DMS 273 treated with DMSO at 0.1 percent for 48 hours (cell line): ENCODE measurements at places on chromosomes 1 and 21.

- DNase-seq = no peak
Measured at GRCh38 chr1:76961181-76961819, 94.0 kb downstream of the ST6GALNAC5 start.

DNA sequence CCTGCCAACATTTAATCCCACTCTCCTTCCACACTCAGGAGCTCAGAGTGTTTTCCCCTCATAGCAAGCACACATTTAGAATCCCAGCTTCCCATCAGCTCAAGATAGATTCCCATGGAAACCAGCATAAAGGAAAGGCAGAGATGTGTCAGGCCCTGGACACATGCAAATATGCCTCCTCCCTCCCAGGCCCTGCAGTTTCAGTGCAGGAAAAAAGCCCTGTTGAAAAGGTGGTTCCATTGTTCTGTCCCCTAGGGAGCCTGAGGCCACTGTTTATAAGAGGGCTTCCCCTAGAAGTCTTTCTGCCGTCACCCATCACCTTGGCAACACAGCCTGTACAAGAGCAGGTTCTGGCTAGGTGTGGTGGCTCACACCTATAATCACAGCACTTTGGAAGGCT is 3.6 kb downstream of the CACNA1S start:
- DNase-seq = no peak

DNA sequence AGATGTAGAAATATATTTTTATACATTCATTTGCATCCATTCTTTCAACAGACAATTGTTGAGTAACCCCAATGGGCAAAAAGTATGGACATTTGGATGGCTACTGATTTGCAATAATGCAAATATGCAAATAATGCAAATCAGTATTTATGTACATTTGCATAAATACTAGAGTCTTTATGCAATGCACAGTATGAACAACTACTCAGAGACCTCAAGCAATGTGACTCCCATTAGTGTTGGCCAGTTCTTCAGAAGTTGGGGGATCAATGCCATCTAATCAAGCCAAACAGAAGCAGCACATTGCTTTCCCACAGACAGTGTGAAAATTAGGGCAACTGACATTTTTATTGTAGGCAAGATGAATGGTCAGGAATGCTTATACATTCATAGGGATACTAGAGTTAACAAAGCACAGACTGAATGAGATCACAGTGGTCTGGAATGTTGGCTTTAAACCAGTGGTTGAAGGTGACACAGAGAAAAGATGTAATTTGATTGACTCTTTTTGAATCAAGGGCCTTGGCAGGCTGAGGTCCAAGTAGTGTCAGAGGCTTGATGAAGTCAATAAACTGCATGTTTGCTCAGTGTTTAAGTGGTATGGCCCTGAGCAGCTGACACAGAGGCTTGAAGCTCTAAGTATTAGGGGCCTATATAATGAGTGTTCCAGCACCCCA is 256.6 kb downstream of the CTH start:
- DNase-seq = no peak

DNA sequence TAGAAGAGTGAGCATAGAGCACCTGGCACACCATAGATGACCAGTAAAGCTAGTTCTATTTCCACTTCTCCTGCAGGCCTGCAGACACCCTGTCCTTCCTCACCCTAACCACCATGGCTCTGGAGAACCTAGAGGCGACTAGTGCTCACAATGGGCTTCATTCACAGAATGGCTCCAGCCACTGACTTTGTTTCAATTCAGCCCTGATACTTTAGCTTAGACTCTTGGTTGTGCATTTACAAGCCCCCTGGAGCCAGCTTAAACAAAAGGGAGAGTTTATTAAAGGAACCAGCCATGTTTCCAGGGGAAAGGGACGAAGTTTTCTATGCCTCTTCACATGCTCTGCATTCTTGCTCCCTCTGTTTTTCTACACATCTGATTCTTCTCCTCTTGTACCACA is 123.7 kb downstream of the NAV1 start:
- no peak for DNase-seq

DNA sequence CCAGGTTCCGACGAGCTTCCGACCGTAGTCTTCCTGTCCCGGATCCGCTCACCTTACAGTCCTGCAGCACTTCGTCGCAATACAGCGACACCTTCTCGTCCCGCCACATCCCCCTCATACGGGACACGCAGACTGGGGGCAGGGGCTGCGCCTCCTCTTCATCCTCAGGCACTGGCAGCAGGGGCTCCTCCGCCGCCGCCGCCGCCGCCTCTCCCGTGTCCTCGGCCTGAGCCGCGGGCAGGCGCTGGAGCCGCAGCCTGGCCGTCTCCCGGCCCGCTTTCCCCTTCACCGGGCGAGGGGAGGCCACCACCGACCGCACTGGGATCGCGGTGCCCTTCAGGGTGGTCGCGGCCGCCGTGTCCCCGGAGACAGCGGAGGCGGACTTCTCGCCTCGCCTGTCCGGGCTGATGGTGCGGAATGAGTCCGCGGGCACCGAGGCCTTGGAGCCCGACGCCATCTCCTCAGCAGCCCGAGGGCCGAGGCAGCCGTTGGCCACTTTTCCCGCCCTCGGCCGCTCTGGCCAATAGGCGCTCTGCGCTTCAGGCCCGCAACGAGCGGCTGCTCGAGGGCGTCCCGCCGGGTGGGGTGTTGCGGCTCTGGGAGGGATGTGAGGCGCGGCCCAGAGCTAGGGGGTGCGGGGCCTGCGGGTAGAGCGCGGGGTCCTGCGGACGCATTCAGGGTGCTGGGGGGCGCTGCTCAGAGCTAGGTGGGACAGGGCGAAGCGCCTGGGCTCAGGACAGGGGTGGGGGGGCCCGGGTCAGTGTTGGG is at the start of gene SHCBP1L:
Gene SHCBP1L (minus strand): TSS at position 490 of the 768 bp plus-strand sequence. CDS start 33 bp downstream, at position 457.
- DNase-seq = no peak

DNA sequence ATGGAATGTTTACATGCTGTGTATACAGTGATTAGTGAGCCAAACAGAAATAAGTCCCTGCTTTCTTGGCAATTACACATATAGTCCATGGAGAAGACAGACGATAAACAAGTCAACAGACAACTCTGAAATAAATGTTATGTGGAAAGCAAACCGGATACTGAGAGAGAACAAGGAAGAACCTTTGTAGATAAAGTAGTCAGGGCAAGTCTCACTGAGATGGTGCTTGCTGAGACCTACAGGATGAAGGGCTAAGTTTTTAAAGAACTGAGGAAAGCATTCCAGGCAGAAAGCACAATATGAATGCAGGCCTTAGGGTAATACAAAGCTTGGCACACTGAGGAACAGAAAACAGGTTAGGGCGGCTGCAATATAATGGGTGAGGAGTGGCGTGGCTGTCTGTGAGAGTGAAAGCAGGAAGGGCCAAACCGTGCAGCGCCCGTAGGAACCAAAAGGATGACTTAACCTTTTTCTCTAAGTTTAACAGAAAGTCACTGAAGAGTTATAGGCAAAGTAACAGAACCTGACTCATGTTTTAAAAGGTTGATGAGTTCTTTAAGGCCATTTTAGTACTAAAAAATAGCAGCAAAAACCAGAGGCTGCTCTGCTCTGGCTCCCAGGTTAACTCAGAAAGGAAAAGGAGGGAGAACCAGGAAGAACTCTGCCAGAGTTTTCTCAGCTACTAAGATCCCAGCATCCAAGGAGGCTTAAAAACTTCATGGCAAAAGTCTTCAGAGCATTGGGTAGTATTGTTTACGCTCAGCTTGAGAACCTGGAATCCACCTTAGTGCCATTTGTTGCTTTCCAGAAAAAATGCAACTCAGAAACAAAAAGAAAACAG is 8.7 kb upstream of the TTF2 start:
- no peak for DNase-seq

GRCh38 chr1:65995336-65995735 is 202.6 kb downstream of the PDE4B start:
- DNase-seq = no peak

DNA sequence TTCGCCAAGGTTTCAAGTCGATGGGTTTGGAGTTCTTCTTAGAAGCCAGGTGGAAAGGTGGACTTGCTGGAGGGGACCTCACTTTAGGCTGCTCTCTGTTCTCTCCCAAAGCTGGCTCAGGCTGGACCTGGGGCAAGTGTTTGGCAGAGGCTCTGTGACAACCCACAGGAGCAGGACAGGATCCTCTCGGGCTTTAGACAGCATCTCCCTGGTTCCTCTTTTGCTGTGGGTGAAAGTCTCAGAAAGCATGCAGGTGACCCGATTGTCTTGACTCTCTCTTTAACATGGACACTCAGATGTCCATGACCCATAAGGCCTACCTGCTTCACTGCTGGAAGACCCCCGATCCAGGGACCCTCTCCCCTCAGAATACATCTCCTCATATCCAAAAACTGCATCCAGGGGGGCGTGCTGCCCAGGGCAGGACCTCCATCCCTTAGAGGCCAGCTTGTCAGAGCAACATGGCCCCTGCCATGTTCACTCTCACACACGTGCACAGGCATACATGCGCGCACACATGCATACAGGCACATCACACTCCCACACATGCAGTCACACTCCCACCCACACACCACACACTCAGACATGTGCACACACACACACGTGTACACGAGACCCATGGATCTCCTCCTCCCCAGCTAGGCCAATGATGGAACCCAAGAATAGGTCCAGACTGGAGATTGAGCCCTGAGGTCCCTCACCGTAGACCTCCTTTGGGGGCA is 21.3 kb downstream of the MRPL37 start:
- no peak for DNase-seq

DNA sequence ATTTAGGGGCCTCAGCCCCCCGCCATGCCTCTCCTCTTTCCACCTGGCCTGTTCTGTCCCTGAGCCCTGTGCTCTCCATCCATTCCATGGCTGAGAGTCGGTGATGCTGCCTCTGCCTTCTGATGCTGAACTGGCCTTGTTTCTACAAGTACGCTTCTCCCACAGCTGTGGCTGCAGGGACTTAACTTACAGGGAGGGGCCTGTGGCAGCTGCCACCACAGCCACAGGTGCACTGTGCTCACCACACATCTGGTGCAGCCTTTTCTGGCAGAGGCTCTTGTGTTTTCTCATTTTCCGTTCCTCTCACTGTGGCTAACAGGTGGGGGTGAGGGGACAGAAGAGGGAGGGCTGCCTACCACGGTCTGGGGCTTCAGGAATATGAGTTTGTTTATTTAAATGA is 4.2 kb downstream of the FMO1 start:
- no peak for DNase-seq

DNA sequence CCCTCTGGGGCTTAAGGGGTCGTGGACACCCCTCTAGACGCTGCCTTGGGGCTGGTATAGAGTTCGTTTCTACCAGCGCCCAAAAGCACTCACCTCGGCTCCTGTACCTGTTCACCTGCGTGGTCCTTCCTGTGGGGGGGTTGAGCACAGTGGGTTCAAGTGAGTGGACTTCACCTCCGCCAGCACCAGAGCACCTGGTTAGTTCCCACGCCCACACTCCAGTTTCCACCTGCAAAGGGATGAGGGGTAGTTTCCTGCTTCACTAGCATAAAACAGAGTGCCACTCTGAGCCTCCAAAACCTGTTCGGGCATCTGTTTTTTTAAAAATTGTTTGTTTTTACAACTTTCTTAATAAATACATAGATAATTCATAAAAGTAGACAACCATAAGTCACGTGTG is 64.5 kb upstream of the SIPA1L2 start:
- no peak for DNase-seq

DNA sequence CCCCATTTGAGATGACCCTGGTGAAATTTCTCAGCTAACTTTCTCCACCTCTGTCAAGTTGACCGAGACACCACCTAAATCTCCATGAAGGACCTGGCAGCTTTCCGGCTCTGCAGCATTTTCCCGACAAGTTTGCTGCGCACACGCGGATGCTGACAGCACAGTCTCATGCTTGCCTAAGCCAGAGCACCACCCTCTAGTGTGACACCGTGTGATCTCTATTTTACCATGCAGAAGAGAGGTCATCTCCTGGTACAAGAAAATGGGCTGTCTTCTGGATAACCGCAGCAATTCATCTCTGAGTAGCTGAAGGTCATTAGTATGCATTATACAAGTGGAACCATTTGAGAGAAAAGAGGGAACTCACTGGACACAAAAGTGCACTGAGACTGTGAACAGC is 38.9 kb upstream of the H6PD start:
- DNase-seq = no peak

- DNase-seq = no peak
Measured at GRCh38 chr1:145886390-145886789, 724 bp upstream of the ANKRD35 start.

DNA sequence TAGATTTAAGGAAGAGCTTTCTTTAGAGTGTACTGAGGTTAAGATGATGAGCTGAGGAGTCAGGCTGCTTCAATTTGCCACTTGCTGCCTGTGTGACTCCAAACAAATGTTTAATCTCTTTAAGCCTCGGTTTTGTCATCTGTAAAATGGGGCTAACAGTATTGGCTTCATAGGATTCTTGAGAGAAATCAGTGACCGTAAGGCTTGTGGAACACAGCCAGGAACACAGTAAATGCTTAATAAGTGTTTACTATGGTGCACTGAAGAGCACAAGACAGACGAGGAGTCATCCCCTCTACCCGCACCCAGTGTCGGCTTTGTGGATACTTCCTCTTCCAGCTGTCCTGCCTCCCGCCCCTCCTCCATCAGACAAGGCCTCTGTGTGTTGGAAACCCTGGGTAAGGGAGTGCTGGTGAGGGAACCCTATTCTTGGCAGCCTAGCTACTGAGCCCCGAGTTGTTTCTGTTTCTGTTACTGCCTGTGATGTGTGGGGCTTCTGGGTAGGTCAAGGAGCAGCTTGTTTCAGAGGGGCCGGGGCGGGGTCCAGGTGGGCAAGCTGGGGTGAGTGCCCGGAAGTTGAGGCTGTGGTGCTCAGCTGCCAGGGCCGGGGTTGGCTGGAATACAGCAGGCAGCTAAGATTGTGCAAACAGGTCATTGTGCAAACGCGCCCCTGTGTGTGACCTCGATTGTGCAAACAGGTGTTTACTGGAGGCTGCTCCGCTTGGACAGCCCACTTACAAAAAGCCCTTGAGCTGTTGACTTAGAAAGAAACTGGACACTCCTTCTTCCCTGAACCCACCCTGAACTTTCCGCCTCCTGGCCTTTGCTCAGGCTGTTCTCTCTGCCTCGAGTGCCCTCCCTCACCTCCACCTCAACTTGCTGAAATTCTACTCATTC is 4.0 kb upstream of the CSF3R start:
- DNase-seq = no peak

DNA sequence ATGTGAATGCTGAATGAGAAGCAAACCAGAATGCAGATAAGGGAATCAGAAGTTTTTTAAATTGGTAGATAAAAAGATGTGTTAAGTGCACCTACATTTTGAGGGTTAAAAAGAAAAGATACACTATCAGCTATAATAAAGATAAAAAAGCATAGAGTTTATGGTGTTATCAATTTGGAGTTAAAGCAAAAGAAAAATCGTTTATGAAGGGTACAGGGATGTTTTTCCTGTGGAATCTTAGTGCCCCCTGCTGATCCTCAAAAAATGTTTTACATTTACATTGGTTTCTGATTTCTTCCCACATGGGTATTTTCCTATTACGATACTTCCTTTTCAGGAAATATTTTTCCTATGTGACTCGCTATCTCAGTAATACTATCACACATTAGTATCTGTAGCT is 293.5 kb downstream of the MRPL39 start:
- no peak for DNase-seq

- no peak for DNase-seq
Measured at GRCh38 chr1:94855307-94855700, 35.1 kb downstream of the SLC44A3 start.

DNA sequence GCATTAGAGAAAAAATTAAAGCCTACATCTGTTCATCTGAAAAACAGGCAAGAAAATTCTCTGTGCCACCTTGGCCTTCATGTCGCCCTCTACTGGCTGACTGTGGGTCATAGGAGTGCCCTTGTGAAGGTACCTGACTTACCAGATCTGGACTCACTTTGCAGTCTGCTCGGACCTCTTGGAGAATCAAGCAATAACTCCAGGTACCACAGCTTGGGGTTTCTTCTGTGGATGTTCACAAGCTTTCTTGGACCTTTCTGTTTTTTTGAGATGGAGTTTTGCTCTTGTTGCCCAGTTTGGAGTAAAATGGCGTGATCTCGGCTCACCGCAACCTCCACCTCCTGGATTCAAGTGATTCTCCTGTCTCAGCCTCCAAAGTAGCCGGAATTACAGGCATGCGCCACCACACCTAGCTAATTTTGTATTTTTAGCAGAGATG is 2.4 kb upstream of the PRAMEF18 start:
- no peak for DNase-seq
